ENCODE measurements at places on chromosomes 1 and 21.

- no peak for DNase-seq
Measured at GRCh38 chr1:150311762-150312161, 9.6 kb upstream of the PRPF3 start.

DNA sequence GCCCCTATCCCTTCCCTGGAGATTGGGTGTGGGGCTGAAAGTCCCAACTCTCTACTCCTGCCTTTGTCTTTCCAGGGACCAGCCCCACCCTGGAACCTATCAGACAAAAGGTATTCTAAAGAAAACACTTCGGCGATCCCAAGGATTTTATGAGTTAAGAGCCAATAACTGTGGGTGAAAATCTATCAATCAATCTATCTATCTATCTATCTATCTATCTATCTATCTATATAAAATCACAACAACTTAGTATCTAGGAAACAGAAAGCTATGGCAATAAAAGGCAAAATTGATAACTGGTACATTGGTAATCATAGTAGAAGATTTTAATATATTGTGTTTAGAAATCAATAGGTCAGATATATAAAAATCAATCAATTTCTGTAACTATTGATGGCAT lies 22.9 kb downstream of the TRIM11 start:
- no peak for DNase-seq

GRCh38 chr1:205068001-205068400 lies 16.3 kb downstream of the TMEM81 start:
- no peak for DNase-seq

- DNase-seq = no peak
Measured at GRCh38 chr1:206135248-206135647, 18.1 kb upstream of the AVPR1B start.

DNA sequence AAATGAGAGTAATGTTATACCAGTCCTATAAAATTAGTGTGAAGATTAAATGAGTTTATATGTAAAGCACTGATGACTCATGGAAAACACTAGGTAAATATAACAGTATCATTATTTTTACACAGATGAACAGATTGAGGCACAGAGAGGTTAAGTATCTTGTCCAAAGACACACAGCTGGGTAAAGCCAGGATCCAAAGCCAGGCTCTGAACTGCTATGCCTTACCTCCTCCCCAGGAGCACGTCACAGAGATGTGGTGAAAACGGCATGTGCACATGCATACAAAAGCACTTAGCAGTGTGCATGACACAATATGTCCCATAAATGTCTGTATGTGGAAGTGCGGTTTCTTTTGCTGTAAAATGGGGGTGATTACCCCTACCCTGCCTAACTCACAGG lies 56.9 kb downstream of the MAN1C1 start:
- no peak for DNase-seq

All from activated T-cell treated with anti-CD3 and anti-CD28 coated beads for 48 hours (primary cell).